ENCODE measurements at places on chromosomes 5 and 9.
A peak's percentile ranks its signal among the peaks of the same experiment; 100 is the strongest.

GRCh38 chr9:36074870-36075532 lies 38.3 kb downstream of the RECK start:
- DNase-seq, result no peak

DNA sequence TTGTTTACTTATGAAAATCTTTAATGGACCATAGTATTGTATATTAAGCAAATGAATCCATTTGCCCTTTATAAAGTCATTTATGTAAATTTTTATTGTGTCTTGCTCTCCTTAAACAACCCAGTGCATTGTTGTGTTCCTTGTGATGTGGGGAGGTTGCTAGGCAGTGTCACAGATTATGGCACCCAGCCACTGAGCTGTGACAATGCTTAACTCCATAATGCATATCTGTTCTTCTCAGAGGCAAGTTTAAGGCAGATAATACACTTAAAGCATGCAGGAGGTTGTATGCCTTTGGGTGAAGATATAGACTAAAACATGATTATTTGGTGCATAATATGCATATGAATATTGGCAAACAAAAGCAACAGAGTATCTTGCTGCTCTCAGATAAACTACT lies 269.6 kb upstream of the RIOK2 start:
- DNase-seq, result no peak

GRCh38 chr5:177089127-177089526 lies 2.4 kb downstream of the FGFR4 start:
- DNase-seq, result no peak

- no peak for DNase-seq
Observed at GRCh38 chr5:53962306-53962705, 348.1 kb downstream of the ARL15 start.

DNA sequence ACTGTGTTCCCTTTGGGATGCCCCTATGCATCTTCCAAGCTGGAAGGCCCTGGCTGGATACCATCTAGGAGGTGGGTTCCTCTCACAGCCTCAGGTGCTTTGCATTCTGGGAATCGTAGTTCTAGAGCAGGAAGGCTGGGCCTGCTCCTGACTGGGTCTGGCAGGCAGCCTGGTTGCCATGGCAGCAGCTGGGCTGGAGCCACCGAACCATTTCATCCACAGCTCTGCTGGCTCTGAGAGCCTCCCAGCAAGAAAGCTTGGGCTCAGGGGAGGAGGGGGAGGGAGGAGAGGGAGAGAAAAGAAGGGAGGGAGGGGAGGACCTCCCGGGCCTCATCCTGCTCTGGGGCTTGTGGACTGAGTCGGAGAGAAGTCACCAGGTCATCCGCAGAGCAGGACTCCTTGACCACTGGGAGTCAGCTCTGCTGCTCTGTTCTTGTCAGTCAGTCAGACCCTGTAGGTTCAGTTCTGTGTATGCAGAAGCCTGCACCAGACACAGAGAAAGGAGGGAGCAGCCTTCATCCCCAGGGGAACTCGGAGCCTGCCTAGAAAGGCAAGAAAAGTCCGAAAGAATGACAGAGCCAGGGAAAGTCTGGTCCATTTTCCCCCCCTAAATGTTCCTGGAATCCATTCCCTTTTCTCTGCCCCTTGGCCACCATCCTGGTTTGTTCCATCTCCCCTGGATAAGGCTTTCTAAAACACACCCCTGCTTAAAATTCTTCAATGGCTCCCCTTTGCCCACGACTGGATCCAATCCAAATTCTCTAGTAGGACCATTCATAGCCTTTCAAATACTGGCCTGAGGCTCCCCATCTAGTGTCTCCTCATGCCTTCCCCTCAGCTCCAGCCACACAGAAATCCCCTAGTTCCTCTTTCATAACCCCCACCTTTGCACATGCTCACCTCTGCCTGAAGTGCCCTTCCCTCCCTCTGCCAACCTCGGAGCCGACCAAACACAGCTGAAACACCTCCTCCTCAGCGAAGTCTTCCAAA lies 65.4 kb upstream of the ARAP3 start:
- no peak for DNase-seq

- no peak for DNase-seq
Observed at GRCh38 chr9:21974343-21974721, 19.9 kb downstream of the CDKN2A start.

DNA sequence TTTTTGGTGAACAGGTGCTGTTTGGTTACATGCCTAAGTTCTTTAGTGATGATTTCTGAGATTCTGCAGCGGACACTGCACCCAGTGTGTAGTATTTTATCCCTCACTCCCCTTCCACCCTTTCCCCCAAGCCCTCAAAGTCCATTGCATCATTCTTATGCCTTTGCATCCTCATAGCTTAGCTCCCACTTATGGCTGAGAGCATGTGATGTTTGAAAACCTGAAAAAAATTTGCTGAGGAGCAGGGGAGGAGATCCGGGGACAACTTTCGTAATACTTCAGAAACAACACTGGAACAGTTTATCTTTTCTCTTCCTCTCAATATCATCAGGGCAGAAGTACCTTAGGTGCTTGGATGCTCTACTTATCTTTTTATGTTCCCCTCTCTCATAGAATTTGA lies 226.4 kb downstream of the ADAMTS6 start:
- DNase-seq, result no peak

- DNase-seq, result no peak
Observed at GRCh38 chr9:130337784-130338380, 72.3 kb downstream of the HMCN2 start.

DNA sequence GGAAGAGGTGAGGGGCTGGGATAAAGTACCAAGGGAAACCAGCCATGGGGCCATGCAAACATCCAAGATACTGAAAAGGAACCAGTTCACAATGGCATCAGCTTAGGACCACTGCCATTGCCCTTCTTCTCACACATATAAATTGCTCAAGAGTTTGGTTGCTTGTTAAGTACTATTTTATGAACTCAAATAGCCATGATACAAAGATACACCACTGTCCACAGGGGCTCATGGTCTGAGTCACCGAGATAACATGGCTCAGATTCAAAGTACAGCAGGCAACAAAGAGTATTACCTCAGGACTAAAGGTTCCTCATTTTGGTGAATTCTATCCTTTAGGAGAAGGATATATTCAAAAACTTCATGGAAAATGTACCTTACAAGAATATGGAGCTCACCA lies 55.6 kb downstream of the FANCC start:
- no peak for DNase-seq

- no peak for DNase-seq
Observed at GRCh38 chr9:5896863-5897262, 6.2 kb downstream of the MLANA start.

- peak; percentile 0 for DNase-seq
Observed at GRCh38 chr9:114958021-114958843, 27.8 kb upstream of the TNFSF8 start.

DNA sequence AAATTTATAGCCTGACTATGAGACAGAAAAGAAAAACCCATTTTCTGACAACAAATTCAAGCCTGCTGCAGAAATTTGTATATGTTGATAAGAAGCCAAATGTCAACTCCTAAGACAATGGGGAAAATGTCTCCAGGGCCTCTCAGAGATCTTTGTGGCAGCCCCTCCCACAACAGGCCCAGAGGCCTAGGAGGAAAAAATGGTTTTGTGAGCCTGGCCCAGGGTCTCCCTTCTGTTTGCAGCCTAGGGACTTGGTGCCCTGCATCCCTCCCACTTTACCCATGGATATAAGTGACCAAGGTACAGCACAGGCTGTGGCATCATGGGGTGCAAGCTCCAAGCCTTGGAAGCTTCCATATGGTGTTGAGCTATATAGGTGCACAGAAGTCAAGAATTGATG lies 740.2 kb downstream of the SEMA5A start:
- no peak for DNase-seq

DNA sequence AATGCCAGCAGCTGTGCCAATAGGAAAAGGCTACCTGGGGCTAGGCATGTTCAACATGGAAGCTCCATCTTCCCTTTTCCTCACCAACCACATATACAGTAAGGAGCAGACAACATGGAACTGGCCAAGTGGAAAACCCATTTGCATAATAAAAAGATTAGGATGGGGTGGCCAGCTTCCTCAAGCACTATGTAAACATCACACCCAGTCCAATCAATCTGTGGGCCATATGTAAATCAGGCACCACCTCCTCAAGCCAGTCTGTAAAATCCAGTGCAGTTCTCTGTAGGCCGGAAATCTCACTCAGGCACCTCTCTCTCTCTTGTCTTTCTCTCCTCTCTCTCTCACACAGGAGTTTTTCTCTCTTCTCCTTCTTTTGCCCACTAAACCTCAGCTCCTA lies 360.2 kb upstream of the GRIA1 start:
- DNase-seq, result no peak

DNA sequence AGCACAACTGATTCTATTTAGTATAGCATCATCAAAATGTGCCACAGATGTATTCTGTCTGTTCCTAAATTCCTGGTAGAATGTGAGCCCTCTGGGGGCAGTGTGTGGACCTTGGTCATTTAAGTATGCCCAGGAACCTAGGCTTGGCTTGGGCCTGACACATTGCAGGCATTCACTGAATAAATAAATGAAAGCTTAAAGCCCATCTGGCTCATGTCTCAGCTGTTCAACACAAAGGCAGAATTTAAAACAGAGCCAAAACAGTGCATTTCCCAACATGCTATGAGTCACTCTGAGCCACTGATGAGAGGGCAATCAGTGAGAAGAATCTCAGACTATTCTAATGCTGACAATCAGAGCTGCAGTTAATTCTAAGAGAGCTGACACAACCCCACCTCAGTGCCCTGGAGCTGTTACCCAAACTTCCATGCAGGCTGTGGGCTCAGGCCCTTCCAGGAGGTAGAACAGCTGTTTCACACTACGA lies 8.1 kb downstream of the FAM193B start:
- no peak for DNase-seq

- no peak for DNase-seq
Observed at GRCh38 chr9:118148990-118149389, 444.8 kb downstream of the TLR4 start.

- DNase-seq, result no peak
Observed at GRCh38 chr9:117864385-117865057, 160.3 kb downstream of the TLR4 start.

- DNase-seq, result no peak
Observed at GRCh38 chr9:13587571-13587970, 308.1 kb upstream of the MPDZ start.

DNA sequence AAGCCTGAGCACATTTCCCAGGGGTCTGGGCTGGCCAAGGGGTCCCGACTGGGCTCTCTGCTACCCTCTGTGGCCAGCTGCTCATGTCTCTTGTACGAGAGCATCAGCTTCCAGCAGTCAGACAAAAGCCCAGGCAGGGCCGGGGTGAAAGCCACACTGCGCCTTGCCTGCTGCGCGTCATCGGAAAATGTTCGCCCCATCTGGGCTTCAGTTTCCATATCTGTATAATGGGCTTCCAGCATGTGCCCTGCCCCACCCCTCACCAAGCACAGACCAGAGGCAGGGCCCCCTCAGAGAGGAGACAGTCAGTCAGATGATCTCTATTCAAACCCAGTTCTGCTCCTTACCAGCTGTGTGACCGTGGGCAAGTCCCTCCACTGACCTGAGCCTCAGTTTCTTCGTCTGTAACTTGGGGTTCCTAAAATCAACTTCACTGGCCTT lies 8.0 kb upstream of the GRHPR start:
- DNase-seq, result no peak

DNA sequence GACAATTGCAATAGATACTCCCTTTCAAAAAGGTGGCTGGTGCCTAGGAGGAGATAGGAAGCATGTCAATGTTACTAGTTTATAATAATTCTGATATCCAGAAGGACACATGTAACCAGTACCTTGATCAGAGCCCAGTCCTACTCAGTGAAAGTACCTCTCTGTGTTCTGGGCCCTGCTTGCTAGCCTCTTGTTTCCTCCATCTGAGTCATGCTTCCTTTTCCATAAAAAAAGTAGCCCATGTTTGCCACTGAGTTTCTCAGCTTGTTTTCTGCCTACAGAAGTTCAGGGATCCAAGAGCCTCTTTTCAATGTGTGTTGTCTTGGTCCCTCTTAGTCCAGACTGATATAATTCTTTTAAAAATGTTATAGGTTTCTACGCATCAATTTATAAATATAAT lies 149.0 kb downstream of the SSBP2 start:
- no peak for DNase-seq

- no peak for DNase-seq
Observed at GRCh38 chr9:93830012-93830596, 125.1 kb downstream of the BARX1 start.

DNA sequence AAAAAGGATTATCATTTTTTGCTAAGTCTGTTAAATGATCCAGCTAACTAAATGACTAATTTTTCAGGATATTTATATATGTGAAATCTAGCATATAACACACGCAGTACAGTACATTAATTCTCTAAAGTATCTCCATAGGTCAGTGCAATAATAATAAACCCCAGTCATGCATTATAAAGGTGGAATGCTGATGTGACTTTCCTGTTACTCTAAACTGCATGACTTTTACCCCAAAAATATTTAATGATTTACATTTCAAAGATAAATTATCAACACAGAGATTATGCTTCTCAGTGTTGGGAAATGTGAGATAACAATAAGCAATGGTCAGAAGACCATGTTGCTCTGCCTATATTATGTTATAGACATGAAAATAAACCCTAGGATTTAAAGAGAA lies 34.1 kb upstream of the PAM start:
- no peak for DNase-seq

DNA sequence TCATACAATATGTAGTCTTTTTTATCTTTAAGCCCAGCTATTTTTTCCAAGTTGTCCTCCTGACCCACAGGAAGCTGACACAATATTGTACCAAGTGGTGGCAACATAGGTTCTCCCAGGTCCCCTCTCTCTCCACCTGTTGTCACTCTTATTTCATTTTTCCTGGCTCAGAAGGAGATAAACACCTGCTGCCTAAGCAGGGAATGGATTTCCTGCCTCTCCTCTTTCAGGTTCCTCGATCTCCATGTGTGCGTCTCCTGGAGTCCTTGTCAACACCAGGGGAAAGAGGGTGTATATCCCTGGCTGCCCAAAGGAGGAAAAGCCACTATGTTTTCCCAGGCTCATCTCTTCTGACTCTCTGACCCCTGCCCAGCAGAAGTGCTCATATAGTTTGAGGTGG lies 81.8 kb upstream of the KLF9 start:
- DNase-seq, result no peak

DNA sequence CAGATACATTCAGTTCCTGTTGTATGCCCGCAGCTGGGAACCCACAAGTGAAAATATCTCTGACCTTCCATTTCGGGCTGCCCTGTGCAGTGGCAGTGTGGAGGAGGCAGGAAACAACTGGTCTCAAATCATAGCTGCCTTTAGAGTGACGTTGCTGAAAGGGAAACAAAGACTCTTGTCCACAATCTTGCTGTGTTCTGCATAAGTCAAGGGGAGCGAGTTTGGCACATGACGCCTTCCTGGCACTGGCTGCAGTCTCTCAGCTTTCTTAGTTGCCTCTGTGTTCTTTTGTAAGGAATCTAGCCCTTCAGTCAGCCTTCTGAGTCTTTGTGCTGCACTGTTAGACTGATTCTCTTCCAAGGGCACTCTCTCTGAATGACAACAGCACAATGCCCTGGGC lies 24.0 kb downstream of the ADAMTS16 start:
- no peak for DNase-seq

DNA sequence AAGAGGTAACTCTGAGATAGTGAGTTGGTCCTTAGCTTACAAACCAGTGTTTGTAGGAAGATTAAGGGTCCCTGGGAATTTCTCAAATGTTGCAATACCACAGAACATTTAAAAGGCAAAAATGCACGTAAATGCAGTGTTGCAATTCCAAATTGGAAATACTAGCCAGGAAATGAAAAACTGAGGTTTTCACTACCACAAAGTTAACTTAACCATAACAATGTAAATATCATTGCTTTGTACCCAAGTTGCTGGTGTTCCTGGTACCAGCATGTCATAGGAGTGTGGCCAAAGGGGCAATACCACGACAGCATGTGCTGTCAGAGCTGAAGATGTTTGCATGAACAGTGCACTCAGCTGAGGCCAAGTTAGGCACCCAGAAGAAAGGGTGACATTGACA lies 382.9 kb downstream of the GLIS3 start:
- no peak for DNase-seq
